ENCODE measurements at places on chromosomes 2 and 18.

DNA sequence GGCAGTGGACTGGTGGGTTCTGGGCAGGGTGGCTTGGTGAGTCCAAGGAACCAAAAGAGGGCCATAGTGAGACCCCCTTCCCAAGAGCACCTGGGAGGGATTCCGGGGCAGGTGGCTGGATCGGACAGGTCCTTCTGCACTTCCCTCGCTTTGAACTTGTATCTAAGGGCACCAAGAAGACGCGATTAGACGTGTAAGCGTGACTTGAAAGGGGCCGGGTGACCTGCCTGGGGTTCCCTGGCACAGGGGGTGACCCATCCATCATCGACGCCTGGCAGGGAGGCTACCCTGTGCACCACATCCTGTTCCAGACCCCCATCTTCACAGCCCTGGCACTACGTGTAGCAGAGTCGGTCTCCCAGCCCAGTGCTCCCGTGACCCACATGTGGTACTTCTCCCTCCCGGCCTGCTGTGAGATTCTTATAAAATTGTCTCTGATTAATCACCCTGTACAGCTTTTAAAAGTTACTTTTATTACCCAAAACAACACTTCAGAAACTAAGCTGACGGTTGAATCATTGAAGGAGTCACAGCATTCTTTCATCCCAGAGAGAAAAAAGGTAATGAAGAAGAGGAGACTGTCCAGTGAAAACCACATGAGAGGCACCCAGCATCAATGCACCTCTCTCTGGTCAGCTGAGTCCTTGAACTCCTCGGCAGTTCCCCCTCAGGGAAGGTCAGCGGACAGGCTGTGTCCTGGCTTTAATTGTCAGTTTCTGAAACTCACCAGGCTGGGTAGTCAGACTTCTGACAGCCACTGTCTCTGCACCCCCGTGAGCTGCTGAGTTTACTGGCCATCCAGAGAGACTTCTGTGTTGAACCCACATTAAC lies 13.0 kb downstream of the SH3BP4 start:
- peak; percentile 81 for DNase-seq

DNA sequence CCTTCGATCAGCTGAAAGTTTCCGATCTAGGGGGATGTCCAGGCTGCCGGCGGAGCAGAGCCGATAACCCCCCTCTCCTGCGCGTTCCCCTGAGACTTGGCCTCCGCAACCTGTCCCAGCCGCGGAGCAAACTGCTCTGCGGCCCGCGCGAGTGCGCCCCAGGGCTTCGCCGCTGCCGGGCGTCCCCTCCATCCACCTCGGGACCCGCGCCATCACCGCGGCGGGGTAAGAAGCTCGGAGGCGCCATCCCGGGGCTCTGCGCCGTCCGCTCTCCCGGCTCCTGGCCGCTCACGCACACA lies 990 bp upstream of the GDF7 start:
- no peak for DNase-seq

DNA sequence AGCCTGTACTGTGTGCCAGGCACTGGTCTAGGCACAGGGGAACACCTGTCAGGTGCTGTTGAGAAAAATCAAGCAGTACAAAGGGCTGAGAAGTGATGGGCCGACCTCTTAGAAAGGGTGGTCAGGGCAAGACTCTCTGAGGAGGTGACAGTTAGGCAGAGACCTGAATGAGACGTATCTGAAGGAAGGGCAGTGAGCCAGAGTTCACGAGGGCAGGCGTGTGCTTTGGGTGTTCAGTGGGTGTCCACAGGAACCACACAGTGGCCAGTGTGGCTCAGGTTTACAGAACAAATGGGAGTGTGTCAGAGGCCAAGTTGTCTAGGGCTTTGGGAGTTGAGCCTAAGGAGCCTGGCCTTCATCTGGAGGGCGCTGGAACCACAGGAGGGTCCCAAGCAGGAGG lies 6.2 kb downstream of the ARMC9 start:
- no peak for DNase-seq

- DNase-seq, result peak; percentile 43
These were observed 180.3 kb downstream of the TFCP2L1 start for GRCh38 chr2:121104721-121105141.

DNA sequence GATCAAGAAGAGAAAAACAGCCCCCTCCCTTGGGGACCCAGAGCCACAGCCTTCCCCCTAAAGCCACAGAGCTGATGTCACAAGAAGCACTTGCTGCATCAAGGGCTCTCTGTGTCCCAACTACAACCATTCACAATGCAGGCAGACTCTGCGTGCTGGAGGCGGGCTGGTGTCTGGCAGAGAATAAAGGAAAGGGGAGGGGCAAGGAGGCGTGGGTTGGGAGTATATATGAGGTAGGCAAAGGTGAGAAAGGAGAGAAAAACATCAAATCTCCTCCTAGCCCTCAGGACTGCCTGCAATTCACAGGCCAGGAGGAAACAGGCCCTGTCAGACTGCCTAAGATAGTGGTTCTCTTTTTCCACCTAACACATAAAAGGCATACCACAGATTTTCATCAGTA lies 48.8 kb upstream of the IHH start:
- no peak for DNase-seq

- DNase-seq, result no peak
These were observed 47.4 kb downstream of the VIT start for GRCh38 chr2:36743954-36744353.

Data from GM23248 (cell line).